ENCODE measurements at places on chromosomes 4 and X.

DNA sequence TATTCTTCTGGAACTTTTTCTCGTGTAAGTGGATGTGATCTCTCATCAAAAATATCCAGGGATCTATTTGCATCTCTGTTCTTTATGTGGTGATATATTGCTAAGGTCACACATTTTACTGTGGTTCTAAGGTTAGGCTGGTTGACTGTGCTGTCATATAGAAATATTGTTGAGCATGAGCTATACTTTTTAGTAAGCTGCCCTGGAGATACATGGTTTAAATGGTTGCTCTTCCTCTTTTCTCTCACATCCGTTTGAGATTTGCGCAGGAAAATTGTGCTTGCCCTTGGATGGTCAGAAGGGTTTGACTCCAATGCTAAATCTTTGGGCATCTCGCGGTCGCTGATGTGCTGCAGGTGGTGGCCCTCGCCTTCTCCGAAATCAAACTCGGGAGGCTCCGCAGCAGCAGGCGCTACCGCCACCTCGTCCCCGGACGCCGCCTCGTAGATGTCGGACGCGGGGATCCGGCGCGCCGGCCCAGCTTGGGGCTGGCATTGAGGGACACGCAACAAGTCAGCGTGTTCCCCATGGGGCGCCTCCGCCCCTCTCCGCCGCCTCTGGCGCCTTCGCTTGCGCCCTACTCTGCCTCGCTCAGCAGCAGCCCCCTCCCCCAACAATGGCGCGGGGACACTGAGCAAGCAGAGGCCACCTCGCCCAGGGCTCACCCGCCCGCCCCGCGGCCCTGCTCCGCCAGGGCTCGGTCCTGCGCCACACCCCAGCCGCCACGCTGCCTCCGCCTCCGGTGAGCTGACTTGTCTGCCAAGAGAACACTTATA lies 154.5 kb downstream of the MSN start:
- no peak for DNase-seq

- no peak for DNase-seq
Observed at GRCh38 chr4:126956184-126956897, 676.4 kb upstream of the INTU start.

DNA sequence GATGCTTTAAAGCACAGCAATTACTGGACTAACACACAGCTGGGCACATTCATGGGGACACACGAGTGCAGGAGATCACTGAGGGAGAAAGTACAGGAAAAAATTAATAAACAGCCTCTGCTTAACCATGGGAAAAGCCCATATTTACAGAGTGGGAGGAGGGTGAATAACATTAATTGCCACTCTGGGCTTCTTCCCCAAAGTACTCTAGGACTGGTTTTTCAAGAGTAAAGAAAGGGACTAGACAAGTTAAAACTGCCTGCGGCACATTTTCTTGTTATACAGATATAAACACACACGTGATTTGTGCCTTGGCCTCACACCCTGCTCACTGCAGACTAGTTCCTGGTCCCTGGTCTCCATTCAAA lies 179.7 kb upstream of the TET2 start:
- no peak for DNase-seq

- DNase-seq, result no peak
Observed at GRCh38 chrX:131791608-131792355, 231.3 kb upstream of the STK26 start.

GRCh38 chr4:148353571-148353970 lies 88.6 kb downstream of the NR3C2 start:
- no peak for DNase-seq

DNA sequence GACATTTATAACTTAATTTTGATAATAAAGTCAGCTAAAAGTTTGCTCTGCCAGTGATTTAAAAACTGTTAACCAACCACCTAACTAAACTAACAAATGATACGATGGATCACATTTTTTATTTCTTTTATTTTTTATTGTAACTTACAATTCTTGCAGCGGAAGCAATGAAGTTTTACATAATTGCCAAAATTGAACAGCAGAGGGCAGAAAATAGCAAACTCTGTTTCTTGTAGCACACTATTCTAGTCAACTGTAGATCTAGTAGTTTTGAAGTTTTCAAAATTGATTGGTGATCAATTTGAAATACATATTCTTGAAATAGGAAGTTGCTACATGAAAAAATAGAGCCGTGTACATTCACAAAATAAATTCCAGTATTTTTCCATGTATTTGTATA lies 2.8 kb upstream of the GRIA2 start:
- peak; percentile 58 for DNase-seq

- DNase-seq, result no peak
Observed at GRCh38 chrX:100695991-100696390, 35.9 kb downstream of the SYTL4 start.

DNA sequence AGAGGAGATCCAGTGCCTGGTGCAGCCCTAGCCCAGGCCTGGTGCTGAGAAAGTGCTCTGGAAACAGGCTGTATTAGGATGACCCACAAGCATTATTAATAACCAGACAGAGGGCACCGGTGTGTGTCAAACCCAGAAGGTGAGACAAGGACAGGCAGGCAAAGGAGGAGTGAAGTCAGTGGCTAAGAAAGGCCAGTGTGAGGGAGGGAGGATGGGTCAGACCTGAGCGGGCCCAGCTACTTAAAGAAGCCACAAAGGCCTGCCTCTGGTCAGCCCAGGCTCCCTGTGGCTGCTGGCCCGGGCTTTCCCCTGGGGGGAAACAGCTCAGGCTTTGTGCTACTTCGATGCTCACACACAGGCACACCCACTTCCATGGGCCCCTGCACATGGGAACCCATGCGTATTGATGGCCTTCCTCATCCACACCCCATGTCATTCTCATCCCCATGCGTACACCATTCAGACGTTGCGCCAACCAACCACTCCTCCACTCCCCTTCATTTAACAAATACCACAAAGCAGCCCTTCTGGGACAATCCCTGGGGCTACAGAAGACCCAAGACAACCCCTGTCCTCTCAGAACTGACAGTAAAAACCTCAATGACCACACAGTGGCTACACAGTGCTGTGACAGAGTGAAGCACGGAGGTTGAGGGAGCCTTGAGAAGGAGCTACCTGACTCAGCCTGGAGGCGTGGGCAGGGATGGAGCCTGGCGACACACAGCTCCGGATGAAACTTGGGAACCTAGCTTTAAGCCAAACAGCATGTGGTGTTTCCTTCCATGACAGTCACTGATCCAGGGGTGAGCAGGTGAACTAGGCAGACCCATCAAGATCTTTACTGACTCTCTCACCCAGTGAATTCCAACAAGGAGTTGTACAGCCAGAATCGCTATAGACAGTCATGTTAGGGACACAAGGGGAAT lies 24.9 kb upstream of the MTM1 start:
- DNase-seq, result no peak

DNA sequence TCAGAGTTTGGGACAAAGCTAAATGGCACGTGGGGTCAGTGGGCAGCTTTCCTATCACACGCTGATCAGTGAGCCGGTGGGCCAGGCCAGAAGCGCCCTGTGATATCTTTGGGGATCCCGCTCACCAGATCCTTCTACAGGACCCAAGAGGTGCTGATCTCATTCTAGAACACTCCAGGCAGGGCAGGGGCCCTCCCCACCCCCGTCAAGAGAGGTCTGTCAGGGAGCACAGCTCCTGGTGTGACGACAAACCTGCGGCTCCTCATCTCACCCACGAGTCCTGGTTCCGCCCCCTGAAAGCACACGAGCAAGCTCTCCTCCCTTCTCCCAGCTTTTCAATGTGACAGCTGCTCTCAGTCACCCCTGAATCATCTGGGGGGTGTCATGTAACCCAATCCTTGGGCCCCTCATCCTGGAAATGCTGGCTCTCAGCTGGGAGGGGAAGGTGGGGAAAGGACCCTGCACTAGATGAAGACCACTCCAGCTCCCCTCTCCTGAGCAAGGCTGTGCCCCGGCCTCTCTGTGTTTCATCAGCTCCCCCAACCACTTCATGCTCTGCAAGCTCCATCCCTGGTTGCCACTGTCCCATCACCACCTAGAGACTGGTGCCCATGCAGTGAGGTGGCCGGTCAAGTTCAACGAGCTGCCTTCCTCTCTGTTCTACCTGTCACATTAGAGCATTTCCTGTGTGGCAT lies 4.6 kb downstream of the HCFC1 start:
- DNase-seq, result no peak

DNA sequence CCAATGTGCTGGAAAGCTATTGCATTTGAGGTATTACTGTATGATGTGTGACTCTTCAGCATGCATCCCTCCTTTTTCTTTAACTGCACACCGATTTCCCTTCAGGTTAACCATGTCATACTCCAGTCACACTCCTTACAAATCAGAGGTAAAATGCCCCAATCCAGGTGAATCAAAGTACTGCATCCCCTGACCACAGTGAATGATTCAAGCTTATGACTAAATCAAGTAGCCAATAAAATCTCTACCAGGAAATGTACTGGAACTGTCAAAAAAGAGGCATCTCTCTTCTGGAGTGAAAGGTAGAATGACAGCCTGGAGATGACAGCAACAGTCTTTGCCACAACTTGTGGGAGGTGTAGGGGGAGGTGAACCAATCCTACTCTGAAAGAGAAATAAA lies 10.4 kb downstream of the ADAMTS3 start:
- no peak for DNase-seq
